ENCODE measurements at places on chromosomes 3 and 15.

DNA sequence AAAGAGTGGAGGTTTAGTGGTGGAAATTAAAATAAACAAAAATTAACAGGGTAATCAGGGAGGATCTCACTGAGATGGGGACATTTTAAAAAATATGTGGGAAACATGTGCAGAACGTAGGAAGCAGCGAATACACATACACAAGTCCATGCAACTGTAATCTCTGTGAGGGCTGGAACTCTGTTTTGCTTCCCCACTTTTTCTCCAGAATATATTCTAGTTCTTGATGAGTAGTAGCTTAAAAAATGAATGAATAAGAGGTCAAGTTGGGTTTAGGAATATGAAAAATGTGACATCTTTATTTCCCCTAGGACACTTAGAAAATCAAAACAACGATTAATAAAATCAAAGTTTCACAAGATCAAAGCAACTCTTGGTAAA, 312.2 kb upstream of the ZNF717 start:
- no peak overlapping the region for H3K4me3 ChIP-seq
- H3K4me1 ChIP-seq: no peaks in the 10 kb centered on the region
- no peak for DNase-seq
- no peak overlapping the region for H3K27ac ChIP-seq
- no peaks in the 10 kb centered on the region for H3K27me3 ChIP-seq

GRCh38 chr15:98658831-98659699, 10.7 kb downstream of the IGF1R start:
- no peaks in the 10 kb centered on the region for H3K27me3 ChIP-seq
- DNase-seq: peak; percentile 64
- H3K27ac ChIP-seq: no peak overlapping the region
- H3K4me3 ChIP-seq: no peak overlapping the region

DNA sequence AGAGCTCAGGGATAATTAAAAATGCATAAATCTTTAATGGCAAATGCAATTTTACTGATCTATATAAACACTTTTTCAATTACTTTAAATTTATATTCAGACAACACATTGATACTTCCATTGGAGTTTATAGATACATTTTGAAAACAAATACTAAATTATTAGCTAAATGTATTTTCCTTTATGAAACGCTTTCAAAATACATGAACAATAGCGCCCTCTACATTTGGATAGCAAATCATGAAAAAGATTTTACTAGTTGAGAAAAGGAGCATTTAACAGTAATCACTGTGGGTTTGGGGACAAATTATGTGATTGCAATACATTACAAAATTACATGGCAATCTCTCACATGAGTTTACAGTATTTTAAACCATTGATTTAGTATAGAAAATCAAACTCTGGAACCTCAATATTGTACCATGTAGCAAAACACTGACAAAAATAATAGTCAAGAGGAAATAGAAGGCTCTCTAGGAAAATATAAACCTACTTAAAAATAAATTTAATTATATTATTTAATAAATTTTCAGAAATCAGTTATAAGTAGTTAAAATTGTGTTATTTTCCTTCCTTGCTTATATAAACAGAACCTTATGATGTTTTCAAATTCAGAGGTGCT, 207.9 kb downstream of the ZIC1 start:
- DNase-seq: peak; percentile 41
- no peaks in the 10 kb centered on the region for H3K27me3 ChIP-seq
- peaks cover 7% of the 10 kb centered on the region for H3K4me1 ChIP-seq
- H3K4me3 ChIP-seq: no peak overlapping the region

GRCh38 chr15:77031376-77032050, 36.6 kb downstream of the PSTPIP1 start:
- 0 out of 2 replicates have a peak, but pooled peaks cover 3% of the 10 kb centered on the region for H3K4me1 ChIP-seq
- H3K27ac ChIP-seq: no peak overlapping the region
- no peak overlapping the region for H3K4me3 ChIP-seq
- no peaks in the 10 kb centered on the region for H3K27me3 ChIP-seq
